ENCODE measurements at places on chromosomes 3 and 15.

GRCh38 chr15:81256916-81257315, 60.2 kb downstream of the IL16 start:
- no peak for DNase-seq

GRCh38 chr3:183260167-183260904, 7.3 kb downstream of the B3GNT5 start:
- no peak for DNase-seq

DNA sequence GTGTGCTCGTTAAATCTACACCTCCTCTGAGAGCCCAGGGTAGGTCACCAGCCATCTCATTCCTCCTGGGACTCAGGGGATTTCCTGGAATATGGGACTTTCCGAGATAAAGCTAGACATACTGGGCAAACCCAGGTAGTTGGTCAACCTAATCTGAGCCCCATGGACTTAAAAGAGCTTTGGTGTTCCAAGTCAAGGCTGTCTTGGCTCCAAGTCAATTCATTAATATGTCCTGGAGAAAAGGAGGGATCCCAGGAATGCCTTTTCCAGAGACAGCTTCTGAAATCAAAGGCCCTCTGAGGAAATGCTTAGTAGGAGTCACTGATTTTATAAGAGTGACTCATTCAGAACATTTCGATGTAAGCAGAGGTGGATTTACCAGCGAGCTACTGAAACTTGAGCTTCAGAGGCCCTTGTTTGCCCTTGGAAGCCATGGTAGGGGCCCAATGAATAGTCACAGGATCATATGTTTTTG, 137.3 kb upstream of the UBE2E1 start:
- DNase-seq = no peak

GRCh38 chr3:159919873-159920272, 68.8 kb upstream of the IL12A start:
- no peak for DNase-seq

GRCh38 chr15:91940496-91941381, 87.2 kb downstream of the SLCO3A1 start:
- DNase-seq = no peak

- no peak for DNase-seq
Observed at GRCh38 chr15:87522997-87523396, 733.5 kb downstream of the NTRK3 start.

- DNase-seq = no peak
Observed at GRCh38 chr3:52204337-52205073, 6.5 kb downstream of the ALAS1 start.

DNA sequence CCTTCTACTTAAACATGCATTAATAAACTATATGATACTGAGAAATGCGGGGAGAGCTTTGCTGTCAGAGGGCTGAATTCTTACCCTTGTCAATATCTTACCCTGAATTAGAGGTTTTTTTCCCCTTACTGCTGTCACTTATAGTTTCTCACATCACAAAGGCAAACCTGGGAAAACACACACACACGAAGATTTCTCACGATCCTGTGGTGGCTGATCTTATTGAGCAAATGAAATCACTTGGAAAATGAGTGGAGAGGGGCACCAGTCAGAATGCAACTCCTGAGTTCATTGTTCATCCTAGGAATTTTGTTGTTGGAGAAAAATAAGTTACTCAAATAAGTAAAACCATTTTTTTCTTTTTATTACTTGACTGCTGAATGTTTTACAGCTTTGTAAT, 673.6 kb downstream of the EDEM1 start:
- no peak for DNase-seq

DNA sequence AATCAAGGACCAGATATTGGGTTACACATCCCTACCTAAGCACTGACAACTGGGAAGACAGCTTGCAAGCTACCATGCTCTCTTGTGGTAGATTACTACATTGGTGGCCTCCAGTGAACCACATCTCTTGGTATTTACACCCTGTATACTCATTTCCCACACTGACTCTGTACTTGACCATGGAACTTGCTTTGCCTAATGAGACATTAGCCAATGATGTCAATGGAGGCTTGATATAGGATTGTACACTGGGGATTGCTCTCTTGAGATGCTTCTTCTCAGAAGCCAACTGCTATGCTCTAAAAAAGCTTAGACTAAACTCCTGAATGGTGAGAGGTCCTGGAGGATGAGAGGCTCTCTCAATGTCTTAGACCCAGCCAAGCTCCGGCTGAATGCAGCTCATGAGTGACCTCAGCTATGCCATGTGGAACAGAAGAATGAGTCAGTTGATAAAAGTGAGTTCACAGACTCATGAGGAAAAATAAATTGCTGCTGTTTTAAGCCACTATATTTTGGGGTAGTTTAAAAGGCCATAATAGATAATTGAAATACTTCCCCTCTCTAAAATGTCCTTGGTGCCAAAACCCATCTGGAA, 61.5 kb upstream of the GALNT15 start:
- no peak for DNase-seq

GRCh38 chr15:92079047-92079446, 225.5 kb downstream of the SLCO3A1 start:
- no peak for DNase-seq

- peak; percentile 30 for DNase-seq
Observed at GRCh38 chr15:84604826-84605553, 4.2 kb downstream of the ZSCAN2 start.

GRCh38 chr15:80574590-80574989, 120.5 kb upstream of the ABHD17C start:
- no peak for DNase-seq

- DNase-seq = no peak
Observed at GRCh38 chr3:23439080-23439479, 236.0 kb downstream of the UBE2E2 start.

GRCh38 chr3:122690096-122690495, 9.5 kb downstream of the PARP14 start:
- DNase-seq = no peak

DNA sequence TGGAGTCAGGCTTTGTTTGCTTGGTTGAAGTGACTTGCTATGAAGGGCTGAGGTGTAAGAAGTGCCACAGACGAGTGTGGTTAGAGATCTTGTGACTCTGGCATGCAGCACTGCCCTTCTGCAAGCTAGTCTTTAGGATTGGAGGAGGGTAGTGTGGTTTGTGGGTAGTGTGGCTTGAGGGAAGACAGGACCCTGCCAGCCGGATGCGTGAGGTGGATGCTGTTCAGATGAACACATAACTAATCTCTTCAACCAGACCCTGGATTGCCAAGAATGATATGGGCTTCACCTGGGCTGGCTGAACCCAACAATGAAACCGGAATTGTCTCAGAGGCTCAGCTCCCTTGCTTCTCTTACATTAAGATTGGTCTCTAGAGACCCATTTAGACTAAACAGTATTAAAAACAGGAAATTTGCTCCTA, 32.7 kb downstream of the STARD9 start:
- DNase-seq = peak; percentile 14

DNA sequence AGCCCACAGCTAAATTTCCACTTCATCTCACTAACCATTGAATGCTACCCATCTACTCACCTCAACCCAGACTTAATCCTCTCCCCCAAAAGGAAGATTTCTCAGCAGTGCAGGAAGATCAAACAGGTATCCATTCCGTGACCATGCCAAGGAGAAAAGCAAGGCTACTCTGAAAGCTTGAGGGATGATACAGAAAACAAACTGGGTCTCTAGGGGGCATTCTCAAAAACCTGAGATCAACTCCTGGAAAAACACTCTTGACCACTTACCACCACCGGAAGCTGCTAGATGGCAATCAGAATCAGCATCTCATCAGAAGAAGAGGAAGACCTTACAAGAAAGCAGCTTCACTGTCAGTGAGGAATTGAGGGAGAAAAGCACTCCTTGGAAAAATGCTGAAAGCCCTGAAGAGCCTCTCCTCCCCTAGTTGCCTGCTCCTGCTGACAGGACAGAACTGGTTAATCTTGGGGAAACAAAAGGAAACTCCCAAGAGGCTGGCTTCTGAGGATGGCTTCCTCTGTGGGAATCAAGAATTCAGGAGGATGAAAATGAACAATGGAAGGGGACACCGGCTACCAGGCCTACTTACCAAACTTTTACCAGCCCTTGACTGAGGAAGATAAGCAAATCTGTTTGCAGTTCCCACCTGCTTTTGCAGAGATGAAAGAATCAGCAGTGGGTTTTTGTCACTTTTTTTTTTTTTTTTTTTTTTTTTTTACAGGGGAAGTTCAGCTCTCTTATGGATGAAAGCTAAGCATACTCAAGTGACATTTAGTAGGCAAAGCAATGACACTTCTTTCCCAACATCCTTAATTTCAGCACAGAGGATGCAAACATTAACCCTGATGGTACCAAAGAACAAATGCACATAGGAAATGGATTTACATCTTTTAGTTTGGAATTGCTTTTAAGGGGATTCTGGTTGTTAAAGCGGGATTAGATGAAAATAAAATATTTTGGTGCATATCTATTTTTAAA, at the start of gene ATP8B4:
ATP8B4 (minus strand) TSS at position 171 of the 978 bp plus-strand sequence. CDS start 12,267 bp downstream, outside the sequence.
- DNase-seq = no peak

DNA sequence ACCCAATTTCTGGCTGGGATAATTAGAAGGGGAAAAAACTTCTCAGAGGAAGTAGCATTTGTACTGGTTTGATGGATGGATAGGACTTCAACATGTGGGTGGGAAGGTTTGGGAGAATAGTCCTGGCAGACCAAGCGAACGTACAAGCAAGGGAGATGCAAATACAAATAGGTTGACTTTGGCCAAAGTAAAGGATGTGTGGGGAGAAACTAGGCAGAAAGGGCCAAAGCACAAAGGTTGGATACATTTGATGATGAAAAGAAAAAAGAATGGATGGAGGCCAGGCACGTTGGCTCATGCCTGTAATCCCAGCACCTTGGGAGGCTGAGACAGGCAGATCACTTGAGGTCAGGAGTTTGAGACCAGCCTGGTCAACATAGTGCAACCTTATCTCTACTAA, 63.4 kb downstream of the ERC2 start:
- DNase-seq = no peak

- DNase-seq = no peak
Observed at GRCh38 chr15:92079647-92080255, 226.2 kb downstream of the SLCO3A1 start.

DNA sequence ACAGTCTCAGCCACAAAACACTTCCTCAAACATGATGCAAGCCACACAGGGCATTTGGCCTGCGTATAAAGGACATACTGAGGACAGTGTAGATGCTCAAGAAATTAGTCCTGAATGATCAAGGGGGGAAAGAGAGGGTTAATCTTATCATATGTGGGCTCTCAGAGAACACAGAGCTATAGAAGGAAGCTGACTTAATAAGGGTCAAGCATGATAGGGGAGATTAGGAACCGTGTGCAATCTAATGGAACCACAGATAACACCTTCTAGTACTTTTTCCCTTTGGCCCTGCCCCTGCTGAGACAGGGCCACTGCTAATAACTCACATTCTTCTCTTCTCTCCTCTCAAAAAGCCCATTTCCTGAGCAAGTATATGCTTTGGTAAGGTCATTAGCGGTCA, 114.1 kb upstream of the ADAMTS9 start:
- DNase-seq = no peak

- no peak for DNase-seq
Observed at GRCh38 chr15:26901041-26901440, 34.2 kb downstream of the GABRA5 start.

- no peak for DNase-seq
Observed at GRCh38 chr15:72872066-72872845, 88.7 kb upstream of the ADPGK start.

DNA sequence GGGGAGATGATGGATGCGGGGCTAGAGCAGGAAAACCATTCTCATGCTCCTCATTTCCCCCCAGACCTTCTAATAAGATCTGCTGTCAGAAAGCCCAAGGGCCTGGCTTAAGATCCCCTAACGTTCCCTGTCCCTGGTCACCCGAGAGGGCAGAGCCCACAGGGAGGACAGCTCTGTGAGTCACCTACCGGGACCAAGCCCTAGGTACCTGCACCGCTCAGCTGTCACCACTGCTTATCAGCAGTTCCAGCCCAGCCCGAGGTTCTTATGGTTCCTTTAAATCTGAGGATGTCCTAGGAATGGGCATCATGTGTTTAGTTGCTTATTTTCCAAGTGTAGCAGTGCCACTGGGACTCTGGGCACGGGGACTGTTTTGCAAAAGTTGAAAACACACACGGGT, 53.0 kb downstream of the ATP10A start:
- no peak for DNase-seq

DNA sequence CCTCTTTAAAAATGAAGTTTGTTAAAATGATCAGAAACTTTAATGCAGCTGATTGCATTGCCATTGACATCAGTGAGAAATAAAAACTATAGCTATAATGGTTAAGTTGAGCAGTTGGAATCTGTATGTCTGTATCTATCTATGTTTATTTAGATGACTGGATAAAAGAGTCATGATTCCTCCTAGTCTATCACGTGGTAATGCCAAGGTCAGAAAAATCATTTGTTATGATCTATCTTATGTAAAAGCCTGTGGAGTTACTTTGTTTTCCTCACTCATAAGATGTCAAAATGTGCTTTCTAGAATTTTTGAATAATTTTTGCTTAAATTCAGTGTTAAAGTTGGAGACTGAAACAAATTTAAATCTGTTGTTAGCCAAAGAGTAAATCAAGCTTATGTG, 63.3 kb downstream of the MBNL1 start:
- DNase-seq = no peak

GRCh38 chr3:61864886-61865285, 303.5 kb downstream of the PTPRG start:
- DNase-seq = no peak

GRCh38 chr15:73190189-73190601, 137.9 kb downstream of the NEO1 start:
- DNase-seq = no peak

GRCh38 chr3:15884132-15884531, 86.4 kb upstream of the ANKRD28 start:
- DNase-seq = no peak

- DNase-seq = no peak
Observed at GRCh38 chr3:136350132-136350531, 100.0 kb downstream of the PCCB start.
